ENCODE measurements at places on chromosomes 3 and 15. TPM values are rescaled to one million over a fixed set of nuclear protein-coding genes. Genes with fewer than 3 reads are reported as not detected.

ZBTB38 gene
- total RNA-seq = 92.2 TPM

SLC28A1 gene
- total RNA-seq = not detected

MAGI1 gene
- total RNA-seq = 10.6 TPM

PHLDB2 gene
- 98.7 TPM for total RNA-seq

MST1R gene
- total RNA-seq = 2.0 TPM

GPR27 gene
- 0.13 TPM for total RNA-seq

PLAAT1 gene
- total RNA-seq = not detected

Measured in aortic smooth muscle cell (primary cell).